ENCODE measurements at places on chromosomes 7 and 10. TPM values are rescaled to one million over a fixed set of nuclear protein-coding genes. Genes with fewer than 3 reads are reported as not detected.

Gene AZGP1
- not detected for total RNA-seq

Gene POU6F2
- total RNA-seq = not detected

Gene CAV1
- not detected for total RNA-seq

Gene LRRC18
- total RNA-seq = not detected

Gene HYAL4
- 0.10 TPM for total RNA-seq

Gene CALCR
- not detected for total RNA-seq

Gene CYP2C19
- total RNA-seq = not detected

Gene FAM25C
- not detected for total RNA-seq

Gene TYW1B
- total RNA-seq = 4.6 TPM

Gene INMT
- total RNA-seq = 2.5 TPM

DNA sequence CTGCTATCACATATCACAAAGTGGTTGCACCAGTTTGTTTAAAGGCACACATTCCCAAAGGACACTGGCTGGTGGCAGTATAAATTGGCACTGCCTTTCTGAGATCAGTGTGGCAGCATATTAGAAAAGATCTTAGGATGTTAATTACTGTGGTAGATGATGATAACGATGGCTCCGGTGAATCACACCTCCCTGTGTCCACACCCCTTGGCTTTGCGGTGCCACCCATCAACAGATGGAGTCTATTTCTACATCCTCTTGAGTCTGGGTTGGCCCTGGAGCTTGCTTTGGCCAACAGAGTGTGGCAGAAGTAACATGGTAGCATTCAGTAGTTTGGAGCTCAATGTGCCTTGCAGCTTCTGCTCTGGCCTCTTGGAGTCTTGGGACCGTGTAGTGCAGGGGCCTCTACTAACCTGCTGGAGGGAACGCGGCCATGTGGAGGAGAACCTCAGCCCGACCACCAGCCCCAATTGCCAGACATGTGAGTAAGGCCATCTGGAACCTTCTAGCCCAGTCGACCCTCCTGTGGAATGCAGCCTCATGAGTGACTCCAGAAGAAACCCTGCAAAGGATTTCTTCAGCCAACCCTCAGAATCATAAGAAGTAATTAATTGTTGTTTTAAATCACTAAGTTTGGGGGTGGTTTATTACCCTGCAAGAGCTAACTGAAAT, 27.2 kb upstream of the PLEKHA1 start:
- DNase-seq = no peak

DNA sequence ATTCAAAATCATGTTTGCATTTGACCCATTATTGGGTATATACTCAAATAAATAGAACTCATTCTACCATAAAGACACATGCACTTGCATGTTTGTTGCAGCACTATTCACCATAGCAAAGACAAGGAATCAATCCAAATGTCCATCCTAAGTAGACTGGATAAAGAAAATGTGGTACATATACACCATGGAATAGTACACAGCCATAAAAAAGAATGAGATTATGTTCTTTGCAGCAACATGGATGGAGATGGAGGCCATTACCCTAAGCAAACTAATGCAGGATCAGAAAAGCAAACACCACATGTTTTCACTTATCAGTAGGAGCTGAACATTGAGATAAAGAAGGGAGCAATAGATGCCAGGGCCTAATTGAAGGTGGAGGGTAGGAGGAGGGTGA, 12.0 kb upstream of the HHEX start:
- DNase-seq = no peak

DNA sequence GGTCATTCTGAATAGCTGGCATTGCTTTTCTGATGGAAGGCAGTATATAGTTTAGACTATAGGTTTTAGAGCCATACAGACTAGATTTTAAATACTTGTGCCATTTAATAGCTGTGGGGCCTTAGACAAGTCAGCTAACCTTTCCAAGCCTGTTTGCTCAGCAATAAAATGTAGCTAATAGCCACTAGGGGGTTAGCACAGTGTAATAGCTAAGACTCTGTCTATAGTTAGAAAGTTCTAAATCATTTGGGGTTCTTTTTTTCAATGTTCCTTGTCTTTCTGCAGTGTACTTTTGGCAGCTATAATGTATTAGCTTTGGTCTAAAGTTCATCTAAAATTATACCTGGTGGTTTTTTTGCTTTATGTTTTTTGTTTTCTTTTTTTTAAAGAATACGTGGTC, 7.5 kb upstream of the KIFBP start:
- no peak for DNase-seq

GRCh38 chr7:69878591-69878990, 280.3 kb downstream of the AUTS2 start:
- DNase-seq = no peak

- DNase-seq = peak; percentile 59
Observed at GRCh38 chr7:55641273-55641691, 69.0 kb upstream of the VOPP1 start.

GRCh38 chr7:131459256-131459655, 97.2 kb downstream of the PODXL start:
- no peak for DNase-seq

- no peak for DNase-seq
Observed at GRCh38 chr7:33024189-33024757, 38.3 kb downstream of the NT5C3A start.

DNA sequence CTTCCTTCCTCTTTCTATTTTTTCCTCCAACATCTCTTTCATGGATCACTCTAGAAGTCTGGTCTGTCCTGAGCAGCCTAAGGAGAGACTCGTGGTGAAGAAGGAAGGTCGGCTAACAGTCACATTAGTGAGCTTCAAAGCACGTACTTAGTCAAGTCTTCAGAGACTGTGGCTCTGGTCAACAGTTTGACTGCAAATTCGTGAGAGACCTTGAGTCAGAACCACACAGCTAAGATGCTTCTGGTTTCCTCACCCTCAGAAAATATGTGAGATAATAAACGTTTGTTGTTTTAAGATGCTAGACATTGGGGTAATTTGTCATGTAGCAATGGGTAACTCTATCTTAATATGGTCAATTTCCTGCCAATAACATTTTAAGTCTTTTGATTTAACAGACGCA, 126.2 kb upstream of the LRRN3 start:
- DNase-seq = no peak

- no peak for DNase-seq
Observed at GRCh38 chr7:6159097-6159483, 113.3 kb downstream of the CYTH3 start.

GRCh38 chr10:97089209-97089870, 96.4 kb downstream of the SLIT1 start:
- DNase-seq = no peak

GRCh38 chr10:113891476-113891875, 37.0 kb downstream of the NHLRC2 start:
- DNase-seq = no peak

DNA sequence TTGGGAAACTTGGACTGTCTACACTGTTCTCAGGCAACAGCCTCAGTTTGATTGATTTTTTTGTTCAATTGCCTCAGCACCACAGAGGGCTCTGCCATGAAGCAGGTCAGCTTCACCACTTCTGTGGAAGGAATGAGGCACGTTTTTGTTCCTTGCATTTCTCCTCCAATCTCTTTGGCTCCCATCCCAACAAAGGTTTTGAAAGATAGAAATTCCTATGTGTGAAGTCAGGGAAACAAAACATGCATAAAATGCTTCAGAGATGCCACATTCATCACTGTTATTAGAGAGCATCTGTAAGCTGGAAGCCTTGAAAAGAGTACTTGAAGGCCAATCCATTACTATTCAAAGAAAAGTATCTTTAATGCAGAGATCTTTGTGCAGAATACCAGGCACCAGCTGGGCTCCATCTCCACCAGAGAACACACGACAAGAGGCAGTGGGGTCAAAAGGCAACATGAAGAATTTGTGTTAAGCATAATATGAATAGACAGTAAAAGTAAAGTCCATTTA, 249.1 kb upstream of the LYZL1 start:
- no peak for DNase-seq

GRCh38 chr7:44085546-44085945, 3.2 kb upstream of the POLM start:
- no peak for DNase-seq

- no peak for DNase-seq
Observed at GRCh38 chr7:41133690-41134299, 569.1 kb downstream of the INHBA start.

DNA sequence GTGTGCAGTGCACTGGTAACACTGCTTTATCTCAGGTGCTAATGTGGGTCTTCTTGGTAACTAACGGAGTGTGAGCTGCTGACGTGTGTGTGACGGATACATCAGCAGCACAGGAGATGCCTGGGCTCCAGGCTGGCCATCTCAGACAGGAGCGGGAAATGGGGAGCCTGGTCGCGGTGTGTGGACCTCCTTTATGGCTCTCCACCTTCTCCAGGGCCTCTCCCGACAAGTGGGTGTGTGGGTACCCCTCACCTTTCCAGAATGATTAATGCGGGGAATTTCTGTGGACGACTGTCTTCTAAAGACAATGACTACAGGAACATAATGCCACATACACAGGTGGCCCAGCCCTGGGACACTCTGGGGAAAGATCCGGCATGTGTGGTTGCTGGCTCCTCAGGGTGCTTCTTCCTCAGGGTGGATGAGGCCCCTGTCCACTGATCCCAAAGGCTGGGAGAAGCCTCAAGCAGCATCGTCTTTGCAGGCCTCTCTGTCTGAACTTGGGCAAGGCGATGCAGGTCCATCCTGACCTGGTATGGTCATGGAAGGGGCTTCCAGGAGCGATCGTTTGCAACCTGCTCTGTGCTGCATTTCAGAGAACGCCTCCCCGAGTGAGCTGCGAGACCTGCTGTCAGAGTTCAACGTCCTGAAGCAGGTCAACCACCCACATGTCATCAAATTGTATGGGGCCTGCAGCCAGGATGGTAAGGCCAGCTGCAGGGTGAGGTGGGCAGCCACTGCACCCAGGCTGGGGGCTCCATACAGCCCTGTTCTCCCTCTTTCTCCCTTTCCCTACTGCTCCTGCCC, 20.3 kb upstream of the CSGALNACT2 start:
- no peak for DNase-seq

DNA sequence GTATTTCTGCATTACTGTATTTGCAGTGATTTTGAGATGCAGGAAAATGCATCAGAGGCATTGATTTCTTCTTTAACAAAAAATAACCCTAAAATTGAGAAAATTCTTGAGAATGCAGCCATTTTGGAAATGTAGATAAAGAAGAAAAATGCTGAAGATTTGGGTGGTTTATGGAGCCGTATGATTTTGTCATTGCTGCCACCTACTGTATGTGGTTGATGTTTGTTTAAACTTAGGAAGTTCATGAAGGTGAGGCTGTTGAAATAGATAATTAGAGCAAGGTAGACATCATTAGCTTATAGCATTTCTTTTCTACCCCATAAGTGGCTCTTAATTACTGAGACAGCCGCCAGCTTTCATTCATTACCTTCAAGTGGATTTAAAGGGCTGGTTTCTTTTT, 92.1 kb upstream of the SAMD8 start:
- DNase-seq = peak; percentile 40

DNA sequence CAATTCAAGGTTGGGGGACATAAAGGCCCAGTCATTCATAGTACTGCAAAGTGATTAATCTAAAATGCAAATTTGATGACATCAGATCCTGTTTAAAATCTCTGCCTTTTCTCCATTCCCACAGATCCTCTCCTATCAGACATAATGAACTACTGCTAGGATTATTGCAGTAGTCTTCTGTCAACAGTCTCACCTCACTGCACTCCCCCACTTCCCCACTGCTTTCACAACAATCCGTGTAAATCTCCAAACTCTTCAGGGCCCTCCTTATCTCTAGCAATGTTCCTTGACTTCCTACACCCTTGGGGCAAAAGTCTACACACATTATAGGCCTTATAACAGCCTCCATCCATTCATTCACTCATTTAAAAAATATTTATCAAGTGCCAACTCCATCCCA, 112.4 kb downstream of the KBTBD2 start:
- DNase-seq = no peak

GRCh38 chr7:156368053-156368843, 272.3 kb upstream of the RNF32 start:
- no peak for DNase-seq

Measured in activated CD4-positive, alpha-beta T cell treated with anti-CD3 and anti-CD28 coated beads, Interleukin-2, amount 10 ng/mL, durations not matched to agents 7 days and 5 days (primary cell).